ENCODE measurements at places on chromosomes 2 and 18.

DNA sequence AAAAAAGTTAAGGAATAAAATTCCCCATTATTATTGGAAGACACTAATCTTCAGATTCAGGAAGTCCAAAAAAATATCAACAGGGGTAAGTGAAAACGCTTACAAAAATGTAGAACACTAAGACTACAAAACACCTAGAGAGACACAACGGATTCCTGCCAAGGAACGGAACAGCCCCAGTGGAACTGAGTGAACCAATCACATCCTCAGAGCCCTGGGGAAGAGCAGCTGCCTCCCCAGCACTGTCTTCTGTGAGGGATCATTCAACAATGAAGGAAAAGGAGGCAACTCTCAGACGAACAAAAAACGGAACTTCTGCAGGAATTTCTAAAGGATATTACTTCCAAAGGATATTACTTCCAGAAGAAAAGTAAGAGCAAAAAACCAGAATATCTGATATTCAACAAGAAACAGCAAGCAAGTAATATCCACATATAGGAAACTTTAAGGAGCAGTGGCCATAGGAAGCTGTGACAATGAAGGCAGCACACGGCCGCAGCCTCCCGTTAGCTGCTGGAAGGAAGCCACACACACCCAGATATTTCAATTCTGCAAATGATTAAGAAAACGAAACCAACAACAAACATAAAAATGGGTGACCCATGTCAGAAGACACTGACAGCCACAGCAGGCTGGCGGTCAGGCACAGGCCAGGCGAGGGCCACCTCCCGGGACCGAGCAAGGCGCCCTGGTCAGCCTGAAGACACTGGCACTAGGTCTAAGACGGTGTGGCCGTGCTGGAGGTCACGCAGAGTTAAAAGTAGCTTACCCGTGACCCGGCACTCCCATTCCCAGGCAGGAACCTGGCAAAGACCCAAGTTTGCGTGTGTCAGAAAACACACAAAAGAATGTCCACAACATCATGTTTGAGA, 81.8 kb downstream of the HDAC4 start:
- DNase-seq = no peak

DNA sequence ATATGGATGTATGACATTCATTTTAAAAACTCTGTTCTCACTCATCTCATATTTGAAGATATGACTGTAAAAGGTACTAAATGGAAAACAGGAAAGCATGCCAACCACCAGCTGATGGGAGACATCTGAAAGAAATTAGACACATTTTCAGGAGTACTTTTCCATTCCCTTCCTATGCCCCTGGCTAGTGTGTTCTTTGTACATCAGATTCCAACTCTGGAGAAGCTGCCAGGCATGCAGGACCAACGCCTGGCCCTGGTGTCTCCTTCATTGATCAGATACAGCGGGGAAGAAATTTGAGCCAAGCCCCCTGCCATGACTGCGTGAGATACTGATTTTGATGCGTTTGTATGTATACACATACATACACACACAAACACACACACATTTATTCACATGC, 599.0 kb upstream of the SYT4 start:
- no peak for DNase-seq

DNA sequence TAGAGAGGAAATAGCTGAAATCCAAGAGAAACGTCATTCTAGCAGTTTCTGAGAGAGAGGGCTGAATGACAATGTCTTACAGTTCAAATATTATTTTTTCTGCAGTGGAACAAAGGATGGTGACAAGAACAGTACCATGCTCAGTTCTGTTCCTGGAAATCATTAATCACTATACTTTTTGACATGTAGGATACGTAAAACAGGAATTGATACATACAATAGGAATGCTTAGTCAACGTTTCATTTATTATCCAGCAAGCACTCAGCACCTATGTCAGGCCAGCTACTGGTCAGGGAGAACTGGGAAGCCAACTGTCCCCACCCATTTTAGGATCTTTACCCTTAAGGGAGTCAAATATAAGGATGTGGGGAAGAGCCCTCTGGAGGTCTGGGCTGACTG, 114.7 kb downstream of the DHRS9 start:
- no peak for DNase-seq

DNA sequence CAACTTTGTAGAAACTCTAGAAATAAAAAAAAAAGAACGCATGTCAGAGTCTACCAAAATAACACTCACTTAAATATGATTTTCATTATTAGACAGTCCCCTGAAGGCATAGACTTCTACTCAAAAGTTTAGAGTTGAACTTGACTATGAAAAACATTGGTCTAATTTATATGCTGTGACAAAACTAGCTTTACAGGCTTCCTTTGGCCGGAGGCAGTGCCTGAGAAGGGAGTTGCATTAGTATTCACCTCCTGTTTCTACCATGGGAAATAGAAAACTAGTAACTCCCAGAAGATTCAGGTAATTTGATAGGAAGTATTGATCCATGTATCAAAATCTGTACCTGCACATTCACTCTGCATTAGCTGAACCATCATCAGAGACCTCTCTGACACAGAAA, 163.4 kb upstream of the NOSTRIN start:
- DNase-seq = no peak

DNA sequence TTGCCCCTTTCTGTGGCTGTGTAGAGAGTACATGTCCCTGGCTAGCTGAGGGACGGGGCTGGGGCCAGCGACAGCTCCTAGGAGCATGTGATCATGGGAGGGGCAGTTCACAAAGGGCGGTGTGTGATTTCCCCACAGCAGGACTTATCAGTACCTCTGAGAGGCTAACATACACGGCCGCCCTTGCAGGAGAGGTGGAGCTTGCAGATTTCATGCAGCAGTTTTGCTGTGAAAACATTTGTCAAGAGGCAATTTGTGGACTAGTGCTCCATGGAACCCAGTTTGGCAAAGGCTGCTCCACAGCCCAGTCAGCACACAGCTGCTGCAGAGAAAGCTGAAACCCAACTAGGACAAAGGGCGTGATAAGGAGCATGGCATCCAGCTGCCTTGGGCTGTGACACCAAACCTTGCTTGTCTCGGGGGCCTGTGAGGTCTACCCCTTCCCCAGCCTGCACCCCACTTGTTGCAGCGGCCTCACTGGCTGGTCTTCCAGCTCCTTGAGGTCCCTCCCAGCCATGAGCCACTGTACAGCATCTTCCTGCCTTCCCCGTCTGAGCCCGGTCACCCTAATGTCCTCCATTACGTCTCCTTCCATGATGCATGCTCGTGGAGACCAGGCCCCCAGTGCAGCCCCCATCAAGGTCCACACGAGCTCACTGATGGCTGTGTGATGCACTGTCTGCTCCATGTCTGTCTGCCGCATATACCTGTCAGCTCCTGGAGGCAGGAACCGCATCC, 121.4 kb upstream of the HDAC4 start:
- no peak for DNase-seq

GRCh38 chr2:96538487-96539214, 2.1 kb downstream of the ARID5A start:
- DNase-seq = peak; percentile 66

- DNase-seq = no peak
These were observed 118.0 kb upstream of the SRD5A2 start for GRCh38 chr2:31698722-31699121.

DNA sequence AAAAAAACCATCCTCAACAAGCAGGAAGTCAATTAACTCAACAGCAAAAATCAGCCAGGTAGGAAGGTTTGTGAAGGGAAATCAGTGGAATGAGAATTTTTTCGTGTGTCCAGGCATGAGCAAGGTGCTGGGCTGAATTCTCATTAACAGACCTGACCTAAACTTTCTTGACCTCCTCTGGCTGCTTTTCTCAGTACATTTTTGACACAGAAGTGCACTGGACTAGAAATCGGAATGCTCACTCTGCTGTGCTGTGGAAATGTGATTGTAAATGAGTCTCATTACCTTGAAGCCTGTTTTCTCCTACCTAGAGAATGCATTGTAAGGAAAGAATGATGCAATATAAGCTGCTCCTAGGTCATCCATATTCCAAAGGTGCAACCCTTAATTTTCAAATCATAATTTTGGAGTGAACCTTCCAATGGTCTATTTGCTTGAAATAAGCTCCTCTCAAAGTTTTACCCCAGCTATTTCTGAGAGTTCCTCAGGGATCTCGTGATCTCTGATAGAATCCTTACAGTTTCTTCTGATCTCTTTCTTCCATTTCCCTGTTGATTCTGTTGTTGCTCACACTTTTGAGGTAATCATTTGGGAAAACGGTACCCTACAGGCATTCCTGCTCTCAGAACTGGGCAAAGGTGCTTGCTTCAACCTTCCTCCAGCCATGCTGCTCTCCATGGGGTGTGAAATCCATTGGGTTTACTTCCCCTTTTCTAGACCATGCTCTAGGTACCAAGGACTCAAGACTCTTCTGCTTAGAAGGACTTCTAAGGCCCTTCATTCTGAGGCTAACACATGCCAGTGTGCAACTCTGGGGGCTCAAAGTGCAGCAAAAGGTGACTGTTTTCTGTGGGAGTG, 104.9 kb upstream of the ITPRID2 start:
- DNase-seq = no peak

DNA sequence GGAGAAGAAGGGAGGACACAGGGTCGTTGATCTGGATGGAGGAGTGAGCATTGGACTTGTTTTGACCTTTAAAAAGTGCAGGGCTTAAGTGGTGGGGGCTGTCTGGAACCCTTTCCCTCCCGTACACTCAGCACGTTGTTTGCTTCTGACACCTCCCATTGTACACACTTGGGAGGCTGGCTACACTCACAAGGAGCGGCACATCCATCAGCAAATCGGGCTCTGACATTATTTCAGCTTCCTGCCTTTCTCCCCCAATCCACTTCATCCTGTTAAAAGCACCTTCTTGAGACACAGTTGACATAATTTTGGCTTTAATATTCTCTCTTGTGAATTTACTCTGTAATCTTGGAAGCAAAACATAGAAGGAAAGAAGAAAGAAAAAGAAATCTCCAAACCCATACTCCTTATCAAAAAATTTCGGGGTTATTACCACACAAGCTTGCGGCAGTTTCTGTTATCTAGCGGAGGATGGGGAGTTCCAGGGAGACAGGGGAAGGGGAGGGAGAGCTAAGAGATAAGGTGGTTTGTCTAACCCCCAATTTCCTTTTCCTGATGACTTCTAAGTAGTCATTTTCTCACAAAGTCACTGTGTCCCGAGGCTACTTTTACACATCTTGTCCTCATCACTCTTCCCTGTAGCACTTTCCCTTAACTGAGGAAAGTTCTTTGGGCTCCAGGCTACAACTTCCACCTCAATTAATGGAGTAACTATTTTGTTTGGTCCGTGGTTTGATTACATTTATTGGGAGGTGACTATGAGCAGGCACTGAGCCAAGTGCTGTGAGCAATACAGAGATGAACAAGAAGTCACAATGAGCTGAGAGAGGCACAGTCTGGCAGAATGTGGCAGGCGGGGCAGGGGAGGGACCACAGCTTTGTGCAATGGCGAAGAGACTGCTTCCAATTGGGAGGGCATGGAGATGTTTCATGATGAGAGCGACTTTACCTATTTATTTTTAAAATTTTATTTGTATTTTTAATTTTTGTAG, 240.1 kb upstream of the MEX3C start:
- DNase-seq = no peak

DNA sequence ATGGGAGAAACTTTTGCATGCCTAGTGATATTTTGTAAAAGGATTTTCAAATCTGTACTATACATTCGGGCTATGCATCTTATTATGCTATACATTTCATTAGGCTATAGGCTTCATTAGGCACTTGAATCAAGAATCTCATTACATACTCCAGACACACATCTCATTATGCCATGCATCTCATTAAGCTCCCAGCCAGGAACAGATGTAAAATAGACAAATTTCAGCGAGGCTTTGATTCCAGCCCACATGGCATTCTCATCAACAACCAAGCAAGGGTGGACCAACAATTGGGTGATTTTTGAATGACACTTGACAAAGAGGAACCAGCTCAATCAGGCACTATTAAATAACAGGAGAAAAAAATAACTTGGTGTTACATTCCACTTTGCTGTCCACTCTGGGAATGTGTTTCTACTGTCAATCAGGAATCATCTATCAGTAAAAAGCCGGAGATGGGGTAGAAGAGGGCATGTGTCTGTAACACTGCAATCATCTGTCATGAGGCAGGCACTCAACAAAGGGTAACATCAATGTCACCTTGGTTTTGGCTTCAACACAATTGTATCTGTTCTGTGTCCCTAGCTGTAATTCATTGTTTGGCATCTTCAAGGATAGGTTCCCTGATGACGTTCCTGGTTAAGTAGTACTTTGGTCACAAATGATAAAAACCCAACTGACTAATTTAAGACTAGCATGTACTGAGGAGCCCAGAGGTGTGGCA, 498.6 kb downstream of the EPHA4 start:
- DNase-seq = no peak

DNA sequence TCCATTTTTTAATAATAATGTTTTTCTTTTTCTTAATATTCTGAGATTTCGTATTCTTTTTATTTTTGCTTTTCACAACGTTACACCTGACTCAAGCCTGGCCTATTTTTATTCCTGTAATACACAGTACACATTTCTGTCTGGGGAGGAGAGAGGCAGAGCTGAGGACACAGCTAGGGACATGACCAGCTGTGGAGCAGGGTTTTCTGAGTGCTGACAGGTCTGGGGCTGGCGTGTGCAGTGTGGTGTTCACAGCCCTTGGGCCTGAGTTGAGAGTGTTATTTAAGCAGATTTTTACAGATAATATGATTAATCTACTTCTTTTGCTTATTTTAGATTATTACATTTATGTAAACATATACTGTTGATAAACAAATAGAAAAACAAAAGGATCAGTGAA, 55.9 kb downstream of the ZAP70 start:
- DNase-seq = no peak

- DNase-seq = no peak
These were observed 16.7 kb downstream of the PKDCC start for GRCh38 chr2:42064417-42064942.
